ENCODE measurements at places on chromosomes 13 and 19.

- no peak for DNase-seq
Measured at GRCh38 chr13:76012091-76012721, 376.1 kb downstream of the LMO7 start.

DNA sequence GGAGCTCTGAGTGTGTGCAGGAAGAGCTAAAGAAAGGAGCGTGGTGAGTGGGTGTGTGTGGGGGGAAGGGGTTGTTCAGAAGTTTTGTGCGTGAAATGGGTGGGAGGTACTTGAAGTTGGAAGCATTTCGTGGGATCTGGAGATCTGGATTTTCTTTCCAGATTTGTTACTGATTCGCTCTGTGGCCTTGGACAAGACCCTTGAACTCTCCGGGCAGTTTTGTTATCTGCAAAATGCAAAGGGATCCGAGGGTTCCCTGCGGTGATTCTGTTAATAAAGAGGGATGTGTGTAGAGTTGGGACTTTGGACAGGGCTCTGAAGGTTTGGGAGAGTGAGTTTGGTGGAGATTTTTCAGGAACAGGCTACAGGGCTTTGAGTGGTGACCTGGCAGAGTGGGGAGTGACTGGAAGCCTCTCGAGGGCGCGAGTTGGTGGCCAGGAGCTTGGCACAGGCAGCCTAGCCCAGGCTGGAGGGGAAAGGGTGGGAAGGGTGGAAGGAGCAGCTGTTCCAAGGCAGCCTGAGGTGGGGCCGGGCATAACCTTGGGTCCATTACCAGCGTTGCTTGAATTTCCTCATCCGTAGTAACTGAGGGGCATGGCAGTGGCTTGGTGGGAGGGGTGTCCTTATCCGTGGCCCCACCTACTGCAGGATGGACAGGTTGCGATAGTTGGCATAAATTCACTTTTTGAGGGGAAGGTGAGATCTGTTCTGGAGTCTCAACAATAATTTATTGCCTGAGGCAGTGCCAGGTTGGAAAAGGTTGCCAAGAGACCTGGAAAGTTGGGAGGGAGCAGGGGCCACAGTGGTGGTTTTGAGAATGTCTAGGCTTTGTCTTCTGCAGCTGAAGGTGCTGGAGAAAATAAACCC lies 2.1 kb downstream of the ACTN4 start:
- DNase-seq, result no peak

DNA sequence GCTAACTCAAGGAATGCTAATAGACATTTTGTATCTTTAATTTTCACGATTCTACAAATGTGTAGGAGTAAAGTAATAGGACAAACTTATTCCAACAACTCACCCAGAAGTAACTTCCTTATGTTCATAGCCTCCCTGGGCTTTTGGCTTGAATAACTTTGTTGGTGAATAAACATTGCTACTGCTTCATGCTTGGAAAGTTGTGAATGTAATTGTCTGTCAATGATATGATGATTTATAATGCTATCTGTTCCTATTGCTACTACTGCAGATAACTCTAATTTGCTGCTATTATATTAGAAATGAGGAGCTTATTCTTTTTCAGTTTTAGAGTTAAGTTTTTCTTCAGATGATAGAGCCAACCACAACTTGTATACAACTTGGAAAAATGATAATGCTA lies 307.7 kb downstream of the PCDH9 start:
- DNase-seq, result no peak

DNA sequence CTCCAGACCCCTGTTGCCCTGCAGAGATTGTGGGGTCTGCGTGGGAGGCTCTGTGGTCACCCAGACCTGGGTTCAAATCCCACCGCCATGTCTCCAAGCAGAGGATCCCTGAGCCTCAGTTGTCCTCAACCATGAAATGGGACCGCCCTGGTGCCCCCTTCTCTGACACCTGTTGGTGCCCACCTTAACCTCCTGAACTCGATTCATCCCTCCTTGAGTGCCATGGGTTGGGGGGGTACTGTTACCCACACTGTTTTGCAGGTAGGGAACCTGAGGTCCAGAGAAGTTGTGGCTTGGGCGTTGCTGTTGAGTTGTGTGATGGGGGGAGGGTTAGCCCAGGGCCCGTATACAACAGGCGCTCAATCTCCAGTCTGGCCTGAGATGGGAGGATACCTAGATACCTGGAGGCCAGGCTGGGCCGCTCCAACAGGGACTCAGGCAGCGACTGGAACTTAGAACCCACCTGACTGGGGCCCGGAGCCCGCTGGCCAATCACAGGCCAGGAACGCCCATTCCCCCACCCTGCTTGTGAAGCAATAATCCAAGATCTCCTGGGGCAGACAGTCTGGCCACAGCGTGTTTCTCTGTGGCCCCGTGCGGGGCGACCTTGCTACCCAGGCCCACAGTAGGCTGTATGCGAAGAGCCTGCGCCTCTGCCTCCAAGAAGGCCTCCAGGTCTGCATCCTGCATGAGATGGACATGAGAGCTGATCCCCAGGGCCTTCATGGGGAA lies 2.8 kb downstream of the ARID3A start:
- DNase-seq, result no peak

DNA sequence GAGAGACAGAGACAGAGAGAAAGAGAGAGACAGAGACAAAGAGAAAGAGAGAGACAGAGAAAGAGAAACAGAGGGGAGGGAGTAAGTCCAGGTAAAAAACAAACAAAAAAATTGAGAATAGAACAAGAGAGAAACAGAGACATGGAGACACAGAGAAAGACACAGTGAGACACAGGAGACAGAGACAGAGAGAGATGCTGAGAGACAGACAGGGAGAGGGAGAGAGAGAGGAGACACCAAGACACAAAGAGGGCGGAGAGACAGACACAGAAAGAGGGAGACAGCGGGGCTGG lies 5.8 kb upstream of the PROZ start:
- DNase-seq, result no peak

GRCh38 chr19:33503030-33503429 lies 18.6 kb downstream of the PEPD start:
- no peak for DNase-seq

- no peak for DNase-seq
Measured at GRCh38 chr13:113350938-113351335, 13.0 kb downstream of the GRTP1 start.

DNA sequence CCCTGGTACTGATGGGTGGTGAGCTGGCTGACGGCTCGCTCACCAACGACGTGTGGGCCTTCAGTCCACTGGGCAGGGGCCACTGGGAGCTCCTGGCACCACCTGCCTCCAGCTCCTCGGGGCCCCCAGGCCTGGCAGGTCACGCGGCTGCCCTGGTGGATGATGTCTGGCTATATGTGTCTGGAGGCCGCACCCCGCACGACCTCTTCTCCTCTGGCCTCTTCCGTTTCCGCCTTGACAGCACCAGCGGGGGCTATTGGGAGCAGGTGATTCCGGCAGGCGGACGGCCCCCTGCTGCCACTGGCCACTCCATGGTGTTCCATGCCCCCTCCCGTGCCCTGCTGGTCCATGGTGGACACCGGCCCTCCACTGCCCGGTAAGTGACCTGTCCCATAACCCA lies 10.5 kb downstream of the MEGF8 start:
- DNase-seq, result no peak

Data from stimulated activated CD8-positive, alpha-beta memory T cell treated with anti-CD3 and anti-CD28 coated beads, Interleukin-15, amount 100 ng/mL, for 24 hours (primary cell).